ENCODE measurements at places on chromosomes 11 and 22.

GRCh38 chr22:20015187-20015625 is 1.4 kb downstream of the ARVCF start:
- no peak for DNase-seq

- DNase-seq: no peak
These were observed 39.8 kb downstream of the KREMEN1 start for GRCh38 chr22:29112681-29113080.

GRCh38 chr11:3154001-3154599 is 11.0 kb downstream of the OSBPL5 start:
- DNase-seq: no peak

DNA sequence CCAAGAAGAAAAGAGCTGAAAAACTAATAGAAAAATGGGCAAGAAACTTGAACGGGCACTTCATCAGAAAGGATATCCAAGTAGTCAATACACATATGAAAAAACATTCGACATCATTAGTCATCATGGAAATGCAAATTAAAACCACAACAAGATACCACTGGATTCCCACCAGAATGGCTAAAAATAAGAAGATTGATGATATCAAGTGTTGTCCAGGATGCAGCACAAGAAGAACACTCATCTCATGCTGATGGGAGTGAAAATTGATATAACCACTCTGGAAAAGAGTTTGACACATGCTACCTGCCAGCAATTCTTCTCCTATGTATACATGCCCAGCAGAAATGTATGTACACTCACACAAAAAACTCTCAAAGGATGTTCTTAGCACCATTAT is 26.9 kb upstream of the SCUBE2 start:
- no peak for DNase-seq

GRCh38 chr11:2995031-2995561 is 3.0 kb upstream of the NAP1L4 start:
- DNase-seq: no peak

GRCh38 chr11:58801974-58802545 is 42.4 kb downstream of the GLYATL2 start:
- no peak for DNase-seq

DNA sequence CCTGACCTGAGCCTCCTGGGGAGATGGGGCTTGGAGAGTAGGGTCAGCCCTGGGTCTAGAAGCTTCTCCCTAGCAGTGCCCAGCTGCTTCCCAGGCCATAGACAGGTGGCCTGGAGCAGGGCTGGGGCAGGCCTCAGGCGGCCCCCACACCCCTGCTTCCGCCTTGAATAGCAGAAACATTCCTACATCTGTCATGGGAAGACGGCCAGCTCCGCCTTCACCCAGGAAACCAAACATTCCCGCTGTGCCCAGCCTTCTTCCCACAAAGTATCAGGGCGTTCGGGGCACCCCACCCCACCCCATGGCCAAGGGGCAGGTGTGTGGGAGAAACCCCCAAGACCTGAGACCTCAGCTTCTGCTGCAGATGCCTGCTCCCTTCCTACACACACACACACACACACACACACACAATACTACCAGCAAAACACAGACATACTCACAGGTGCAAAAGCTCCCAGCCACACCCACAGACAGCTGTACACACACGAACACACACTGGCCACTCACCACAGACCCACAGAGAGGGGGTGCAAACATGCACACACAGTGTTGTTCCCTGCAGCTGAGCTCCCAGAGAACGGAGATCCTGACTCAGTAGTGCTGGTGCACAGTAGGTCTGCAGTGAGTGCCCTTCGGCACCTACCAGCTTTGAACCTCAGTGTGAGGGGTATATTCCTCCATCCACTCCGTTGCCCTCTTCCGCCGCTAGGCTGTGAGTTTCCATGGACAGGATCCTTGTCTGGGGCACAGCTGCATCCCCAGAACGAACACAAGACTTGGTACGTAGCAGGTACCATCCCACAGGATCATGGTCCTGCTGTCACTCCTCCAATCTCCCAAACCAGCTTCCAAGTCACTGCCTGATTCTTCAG is 37.4 kb downstream of the PDGFB start:
- DNase-seq: no peak

GRCh38 chr22:39685336-39686177 is 115.0 kb downstream of the CACNA1I start:
- no peak for DNase-seq

DNA sequence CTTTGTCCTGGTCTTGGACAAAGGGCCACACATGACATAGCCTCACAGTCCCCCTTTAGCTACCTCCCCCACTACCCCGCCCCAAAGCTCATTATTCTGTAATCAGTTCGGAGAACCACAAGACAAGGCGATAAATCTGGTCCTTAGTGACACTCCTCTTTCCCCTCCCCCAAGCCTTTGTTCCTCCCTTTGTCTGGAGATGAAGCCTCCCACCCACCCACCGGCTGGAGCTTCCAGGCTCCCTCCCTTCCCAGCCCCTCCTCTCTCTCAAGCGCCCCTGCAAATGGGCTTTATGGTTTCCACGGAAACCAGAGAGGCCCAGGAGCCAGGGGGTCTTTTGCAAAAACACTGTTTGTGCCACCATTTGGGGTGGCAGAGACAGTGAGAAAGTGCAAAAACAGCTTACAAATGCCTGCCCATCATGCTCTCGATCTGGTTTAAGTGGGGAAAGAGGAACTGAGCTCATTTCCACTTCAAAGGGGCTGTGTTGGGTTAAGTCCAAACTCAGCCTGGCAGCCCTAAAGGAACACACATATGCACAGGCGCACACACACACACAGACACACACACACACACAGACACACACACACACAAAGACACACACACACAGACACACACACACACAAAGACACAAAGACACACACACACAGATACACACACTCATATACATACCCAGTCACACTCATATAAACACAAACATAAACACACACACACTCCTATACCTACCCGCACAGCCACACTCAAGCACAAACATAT is 23.5 kb downstream of the APLNR start:
- no peak for DNase-seq

DNA sequence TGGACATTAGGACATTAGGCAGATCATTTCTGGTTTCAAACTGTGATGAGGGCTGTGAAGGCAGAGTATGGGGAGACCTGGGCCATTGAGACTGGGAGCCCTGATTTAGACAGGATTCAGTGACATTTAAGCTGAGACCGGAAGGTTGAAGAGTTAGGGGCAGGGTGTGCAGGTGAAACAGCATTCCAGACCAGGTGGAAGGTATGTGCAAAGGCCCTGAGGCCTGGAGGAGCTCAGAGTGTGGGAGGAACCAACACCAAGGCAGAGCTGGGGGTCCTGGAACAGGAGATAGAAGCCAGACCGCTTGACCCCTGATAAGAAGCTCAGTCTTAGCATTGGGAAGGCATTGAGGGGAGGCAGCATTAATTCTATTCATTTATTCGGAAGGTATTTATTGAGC is 32.5 kb downstream of the ZC3H7B start:
- no peak for DNase-seq

DNA sequence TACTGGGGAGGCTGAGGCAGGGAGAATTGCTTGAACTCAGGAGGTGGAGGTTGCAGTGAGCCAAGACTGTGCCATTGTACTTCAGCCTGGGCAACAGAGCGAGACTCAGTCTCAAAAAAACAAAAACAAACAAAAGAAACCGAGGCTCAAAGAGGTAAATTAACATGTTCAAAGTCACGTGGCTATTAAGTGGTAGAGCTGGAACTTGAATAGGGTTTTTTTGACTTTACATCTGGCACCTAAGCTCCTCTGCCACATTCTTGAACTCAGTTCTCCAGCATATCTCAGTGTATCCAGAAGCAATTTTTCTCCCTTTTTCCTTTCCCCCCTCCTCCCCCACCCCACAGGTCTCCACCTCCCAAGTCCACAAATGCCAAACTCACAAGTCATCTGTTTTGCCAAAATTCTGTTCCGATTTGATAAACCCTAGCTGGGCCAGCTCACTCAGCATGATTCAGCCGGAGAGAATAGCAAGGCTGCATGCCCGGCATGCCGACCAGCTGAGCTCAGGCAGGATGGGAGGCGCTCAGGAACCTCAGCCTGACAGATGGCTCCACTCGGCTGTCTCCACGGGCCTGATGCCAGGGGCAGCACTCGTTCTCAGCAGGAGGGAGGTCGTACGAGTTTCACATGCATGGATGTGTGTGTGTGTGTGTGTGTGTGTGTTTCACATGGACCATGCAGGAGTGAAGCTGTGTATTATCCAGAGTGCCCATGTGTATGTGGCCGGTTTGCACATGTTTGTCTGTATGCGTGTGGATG is 63.2 kb upstream of the RRAS2 start:
- DNase-seq: no peak

DNA sequence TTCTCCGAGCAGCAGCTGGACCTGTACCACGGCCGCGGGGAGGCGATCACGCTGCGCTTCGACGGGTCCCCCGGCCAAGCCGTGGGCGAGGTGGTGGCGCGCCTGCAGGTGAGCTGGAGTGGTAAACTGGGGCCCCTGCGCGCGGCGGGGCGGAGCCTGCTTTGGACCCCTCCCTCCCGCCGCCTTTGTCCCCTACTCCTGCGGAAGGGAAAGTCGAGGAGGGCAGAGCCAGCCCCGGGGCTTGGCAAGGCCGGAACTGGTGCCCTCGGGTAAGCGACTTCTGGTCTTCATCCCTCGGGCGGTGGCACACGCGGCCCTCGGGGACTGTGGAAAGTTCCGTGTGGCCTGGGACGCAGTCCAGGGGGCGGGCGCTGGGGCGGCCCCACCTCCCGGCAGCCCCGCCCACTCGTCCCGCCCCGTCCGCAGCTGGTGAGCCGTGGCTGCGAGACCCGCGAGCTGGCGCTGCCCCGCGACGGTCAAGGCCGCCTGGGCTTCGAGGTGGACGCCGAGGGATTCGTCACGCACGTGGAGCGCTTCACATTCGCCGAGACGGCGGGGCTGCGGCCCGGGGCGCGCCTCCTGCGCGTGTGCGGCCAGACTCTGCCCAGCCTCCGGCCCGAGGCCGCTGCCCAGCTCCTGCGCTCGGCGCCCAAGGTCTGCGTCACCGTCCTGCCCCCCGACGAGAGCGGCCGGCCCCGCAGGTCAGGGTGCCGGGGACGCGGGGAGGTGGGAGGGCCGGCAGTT is 9.2 kb downstream of the SIPA1 start:
- no peak for DNase-seq
